Stimulated activated CD4-positive, alpha-beta T cell treated with anti-CD3 and anti-CD28 coated beads, TNF-alpha, amount 100 ng/mL, for 4 hours (primary cell): ENCODE measurements at places on chromosomes 5 and 9.

GRCh38 chr5:133348406-133348805 is 263.9 kb downstream of the FSTL4 start:
- no peak for DNase-seq

DNA sequence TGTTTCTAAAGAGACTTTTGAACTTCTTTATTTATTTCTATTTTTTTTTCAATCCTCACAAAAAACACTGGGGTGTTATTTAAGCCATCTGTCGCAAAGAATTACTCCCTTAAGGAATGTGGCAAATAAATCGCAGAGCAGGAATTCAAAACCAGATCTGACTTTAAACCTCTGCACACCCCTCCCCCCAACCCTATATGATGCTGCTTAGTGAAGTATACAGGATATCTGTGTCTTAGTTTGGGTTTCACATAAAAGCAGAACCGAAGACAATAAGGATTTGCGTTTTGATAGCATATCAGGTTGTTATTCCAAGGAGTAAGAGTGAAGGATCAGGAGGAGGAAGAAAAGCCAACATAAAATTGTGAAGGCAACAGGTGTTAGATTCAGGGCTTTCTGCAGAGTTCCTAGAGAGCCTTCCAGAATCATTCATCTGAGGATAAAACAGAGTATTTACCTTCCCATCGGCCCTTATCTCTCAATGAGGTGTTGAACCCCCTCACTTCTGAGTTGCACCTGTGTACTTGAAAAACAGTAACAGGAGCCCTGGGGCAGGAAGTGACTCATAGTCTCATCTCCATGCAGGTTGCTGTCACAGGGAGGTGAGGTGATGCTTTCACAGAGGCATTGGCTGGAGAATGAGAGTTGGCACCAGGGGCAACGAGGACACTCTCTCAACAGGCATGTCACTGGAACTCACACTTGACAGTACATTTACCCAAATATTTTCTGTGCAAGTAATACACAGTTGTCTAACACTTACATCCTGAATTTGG is 33.5 kb upstream of the DMRT3 start:
- DNase-seq = no peak

DNA sequence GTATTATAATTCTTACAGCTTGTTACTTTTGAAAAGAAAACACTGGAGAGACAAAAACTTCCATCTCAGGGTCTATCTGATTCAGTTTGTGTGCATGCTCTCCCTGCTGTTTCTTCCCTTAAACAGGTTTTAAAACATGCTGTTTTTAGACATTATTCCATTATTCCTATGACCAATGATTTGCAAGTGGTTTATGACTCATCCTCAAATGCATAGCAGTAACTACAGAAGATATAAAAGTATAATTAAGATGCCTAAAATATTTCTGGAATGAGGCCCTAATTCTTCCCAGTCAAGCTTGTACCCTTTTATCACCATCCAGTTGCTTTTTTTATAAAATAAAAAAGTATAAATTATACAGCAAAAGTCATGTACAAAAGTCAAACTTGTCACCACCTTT is 3.7 kb downstream of the DTWD2 start:
- no peak for DNase-seq

- DNase-seq = no peak
Measured at GRCh38 chr5:168207450-168208029, 83.9 kb upstream of the WWC1 start.

- DNase-seq = no peak
Measured at GRCh38 chr5:285991-286557, 14.6 kb downstream of the PDCD6 start.

GRCh38 chr5:142296914-142297417 is 27.9 kb downstream of the SPRY4 start:
- no peak for DNase-seq

GRCh38 chr9:96522366-96522765 is 72.4 kb downstream of the HABP4 start:
- DNase-seq = no peak

DNA sequence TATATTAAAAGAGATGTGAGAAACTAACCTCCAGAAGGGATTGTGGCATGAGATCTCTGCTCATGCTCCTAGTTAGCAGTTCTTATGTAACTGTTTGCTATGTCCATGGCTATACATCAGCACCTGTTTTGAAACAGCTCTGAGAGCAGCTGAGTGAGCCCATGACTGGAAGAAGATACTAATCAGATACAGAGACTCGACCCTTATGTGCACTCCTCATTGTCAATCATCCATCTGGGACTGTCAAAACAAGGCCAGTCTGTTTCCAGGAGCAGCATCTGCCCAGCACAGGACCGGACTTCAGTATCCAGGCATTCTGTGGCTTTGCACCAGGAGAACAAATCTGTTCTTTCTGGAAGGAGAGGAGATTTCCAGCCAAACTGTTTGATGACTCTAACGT is 77.7 kb downstream of the EFNA5 start:
- no peak for DNase-seq

- no peak for DNase-seq
Measured at GRCh38 chr9:91818225-91818585, 131.8 kb downstream of the ROR2 start.

GRCh38 chr9:10050016-10050415 is 562.8 kb downstream of the PTPRD start:
- no peak for DNase-seq

- no peak for DNase-seq
Measured at GRCh38 chr9:125965477-125965876, 218.3 kb downstream of the PBX3 start.

- DNase-seq = no peak
Measured at GRCh38 chr5:98200726-98201541, 572.5 kb upstream of the RGMB start.

DNA sequence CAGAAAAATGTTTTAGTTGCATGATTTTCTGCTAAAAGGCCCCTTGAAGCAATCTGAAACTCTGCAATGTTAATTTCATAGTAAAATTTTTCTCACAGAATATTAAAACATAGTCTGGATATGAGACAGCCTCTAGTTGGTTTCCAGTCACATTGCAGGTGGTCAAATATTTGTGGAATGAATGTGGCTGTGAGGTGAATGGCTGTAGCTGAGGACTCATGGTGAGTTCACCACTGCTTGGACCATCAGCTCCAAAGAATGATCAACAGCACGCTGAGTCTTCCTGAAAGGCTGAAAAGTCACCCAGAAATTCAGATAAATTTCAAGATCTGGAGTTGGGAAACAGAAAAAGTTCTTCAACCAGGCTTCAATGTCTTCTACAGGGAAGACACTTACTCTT is 79.8 kb downstream of the MAT2B start:
- no peak for DNase-seq

GRCh38 chr9:104725014-104725413 is 22.5 kb upstream of the NIPSNAP3A start:
- no peak for DNase-seq

GRCh38 chr9:86705490-86705889 is 241.8 kb downstream of the GAS1 start:
- DNase-seq = no peak

GRCh38 chr9:128026255-128026772 is 40.8 kb downstream of the NAIF1 start:
- peak; percentile 70 for DNase-seq

GRCh38 chr9:7137571-7137970 is 379.8 kb downstream of the KDM4C start:
- no peak for DNase-seq

DNA sequence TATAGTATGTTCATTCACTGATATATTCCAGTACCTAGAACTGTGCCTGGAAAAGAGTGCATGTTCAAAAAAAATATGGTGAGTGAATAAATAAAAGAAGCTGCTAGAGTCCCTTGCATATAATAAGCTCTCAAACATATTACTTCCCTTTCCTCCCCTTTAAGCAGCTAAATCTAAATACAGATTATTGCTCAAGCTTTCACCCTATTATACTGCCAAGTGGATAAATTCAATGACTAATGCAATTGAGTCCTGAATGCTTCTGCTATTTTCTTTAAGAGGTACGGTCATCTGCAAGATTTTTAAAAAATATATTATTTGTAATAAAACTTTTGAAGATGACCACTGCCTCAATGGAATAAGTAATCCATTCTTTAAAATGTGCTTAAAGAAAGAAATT is 248.4 kb downstream of the PLK2 start:
- DNase-seq = no peak

DNA sequence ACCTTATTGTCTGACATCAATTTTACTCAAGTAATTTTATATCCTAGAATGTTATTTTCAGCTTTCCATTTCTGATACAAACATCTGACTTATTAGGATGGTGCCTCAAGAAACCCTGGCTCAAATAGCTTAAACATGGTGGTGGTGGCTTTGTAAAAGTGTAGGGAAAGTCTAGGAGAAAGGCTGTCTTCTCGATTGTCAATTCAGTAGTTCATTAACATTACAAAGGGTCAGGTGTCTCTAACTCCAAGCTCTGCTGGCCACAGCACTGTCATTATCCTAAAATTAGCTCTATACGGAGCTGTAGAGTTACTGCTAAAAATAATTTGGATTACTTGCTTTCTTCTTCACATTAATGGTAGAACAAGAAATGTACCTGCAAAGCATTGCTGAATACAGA is 1360.1 kb upstream of the CDH6 start:
- DNase-seq = no peak

GRCh38 chr5:17436761-17437221 is 61.2 kb upstream of the TAF11L2 start:
- DNase-seq = no peak

GRCh38 chr5:122704247-122705036 is 70.4 kb upstream of the SNX2 start:
- DNase-seq = no peak

GRCh38 chr9:92982130-92982529 is 34.8 kb downstream of the FGD3 start:
- no peak for DNase-seq

- DNase-seq = no peak
Measured at GRCh38 chr5:154466671-154467070, 11.4 kb downstream of the HAND1 start.

DNA sequence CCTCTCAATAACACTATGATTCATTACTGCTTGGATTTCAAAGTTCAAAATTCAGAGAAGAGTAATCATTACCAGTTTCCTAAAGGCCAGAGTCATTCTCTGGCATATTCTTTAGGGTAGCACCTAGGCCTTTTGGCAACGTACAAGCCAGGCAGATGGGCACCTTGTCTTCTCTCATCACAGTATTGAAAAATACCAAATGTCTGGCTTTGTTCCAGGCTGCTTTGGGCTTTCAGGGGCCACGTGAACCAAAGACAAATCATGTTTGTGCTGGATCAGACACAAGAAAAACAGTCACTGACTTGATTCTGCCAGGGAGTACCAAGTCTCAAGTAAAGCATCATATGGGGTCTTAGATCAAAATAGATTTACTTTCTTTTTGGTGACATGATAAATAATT is 15.5 kb downstream of the MEGF9 start:
- DNase-seq = no peak

DNA sequence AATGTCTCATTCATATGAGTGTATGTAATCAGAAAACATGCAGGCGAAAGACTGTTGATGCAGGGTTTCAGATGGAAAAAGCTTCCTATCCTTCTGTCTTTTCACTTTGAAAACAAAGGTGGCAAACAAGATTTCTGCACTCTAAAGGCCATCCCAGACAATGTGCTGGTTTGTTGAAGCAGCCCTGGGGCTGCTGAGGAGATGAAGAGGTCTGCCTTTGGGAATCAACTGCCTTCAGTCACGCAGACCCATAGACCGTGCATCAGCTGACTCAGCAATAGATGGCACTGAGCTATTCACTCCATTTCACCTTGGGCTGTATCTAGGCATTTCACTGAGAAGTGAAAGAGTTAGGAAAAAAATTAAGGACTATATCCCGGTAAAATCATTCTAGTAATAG is 60.5 kb upstream of the C5orf46 start:
- no peak for DNase-seq

GRCh38 chr5:34803974-34804732 is 34.8 kb upstream of the TTC23L start:
- no peak for DNase-seq

DNA sequence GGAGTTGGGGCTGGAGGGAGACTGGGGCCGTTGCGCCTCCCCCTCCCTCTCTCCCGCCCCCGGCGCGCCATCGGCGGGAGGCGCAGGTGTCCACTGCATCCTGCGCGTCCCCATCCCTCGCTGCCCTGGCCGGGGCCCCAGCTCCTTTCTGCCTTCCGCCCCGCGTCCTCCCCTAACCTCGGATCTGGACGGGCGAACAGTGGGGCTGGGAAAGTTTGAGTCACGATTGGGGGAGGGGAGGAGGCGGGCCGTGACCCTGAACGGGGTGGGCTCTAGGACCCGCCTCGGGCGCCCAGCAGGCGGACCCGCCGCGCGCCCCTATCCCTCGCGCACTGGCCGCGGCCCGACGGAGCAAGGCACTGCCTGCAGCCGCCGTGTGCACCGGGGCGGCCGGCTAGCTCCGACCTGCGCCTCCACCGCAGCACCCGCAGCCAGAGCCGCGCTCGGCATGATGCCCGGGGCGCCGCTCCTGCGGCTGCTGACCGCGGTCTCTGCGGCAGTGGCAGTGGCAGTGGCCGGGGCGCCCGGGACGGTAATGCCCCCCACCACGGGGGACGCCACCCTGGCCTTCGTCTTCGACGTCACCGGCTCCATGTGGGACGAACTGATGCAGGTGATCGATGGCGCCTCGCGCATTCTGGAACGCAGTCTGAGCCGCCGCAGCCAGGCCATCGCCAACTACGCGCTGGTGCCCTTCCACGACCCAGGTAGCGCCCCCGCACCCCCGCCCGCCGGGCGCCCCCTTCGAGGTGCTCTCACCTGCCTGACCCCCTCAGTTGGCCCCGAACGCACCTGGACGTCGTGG is at the start of gene HMCN2:
HMCN2 (plus strand) TSS at position 330 of the 805 bp plus-strand sequence; CDS start at position 449, 119 bp downstream.
- no peak for DNase-seq

DNA sequence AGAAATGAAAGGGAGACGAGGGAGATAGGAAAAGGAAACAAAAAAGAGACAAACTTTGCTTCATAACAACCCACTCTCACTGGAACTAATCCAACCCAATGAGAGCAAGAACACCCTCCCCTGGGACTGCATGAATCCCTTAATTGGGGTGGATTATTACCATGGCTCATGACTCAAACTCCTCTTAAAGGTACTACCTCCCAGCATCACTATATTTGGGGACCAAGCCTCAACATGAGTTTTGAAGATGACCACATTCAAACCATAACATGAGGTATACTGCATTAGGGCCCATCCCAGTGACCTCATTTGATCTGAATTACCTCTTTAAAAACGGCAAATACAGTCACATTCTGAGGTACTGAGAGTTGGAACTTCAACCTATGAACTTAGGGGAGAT is 8.0 kb downstream of the MTAP start:
- no peak for DNase-seq

- DNase-seq = no peak
Measured at GRCh38 chr5:168786147-168786546, 207.0 kb upstream of the PANK3 start.

GRCh38 chr5:107968998-107969397 is 298.3 kb upstream of the EFNA5 start:
- no peak for DNase-seq

DNA sequence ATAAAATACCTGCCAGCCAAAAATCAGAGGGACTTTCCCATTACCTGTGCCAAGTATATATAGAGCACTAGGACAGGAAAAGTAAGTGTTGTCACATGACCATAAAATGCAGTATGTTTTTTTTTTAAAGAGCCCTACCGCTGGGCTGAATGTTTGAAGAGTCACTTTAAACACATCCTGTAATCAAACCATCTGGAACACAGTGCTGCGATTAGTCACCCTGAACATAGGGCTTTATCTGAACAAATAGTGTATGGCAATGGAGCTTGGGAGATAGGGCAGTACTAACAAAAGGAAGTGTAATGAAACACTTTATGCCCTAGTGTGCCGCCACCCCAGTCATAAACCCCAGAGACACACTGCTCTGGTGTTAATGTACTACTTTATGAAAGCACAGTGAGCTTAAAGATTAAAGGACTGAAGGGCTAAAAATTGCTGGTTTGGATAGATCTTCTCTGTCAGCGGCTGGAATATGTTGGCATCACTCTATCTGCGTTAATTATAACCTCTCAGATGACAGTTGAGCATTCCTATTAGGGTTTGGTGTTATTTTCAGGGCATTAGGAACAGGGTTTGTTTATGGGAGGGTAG is 90.4 kb downstream of the ZNF608 start:
- DNase-seq = no peak
